ENCODE measurements at places on chromosomes 11 and 22. TPM values are rescaled to one million over a fixed set of nuclear protein-coding genes. Genes with fewer than 3 reads are reported as not detected.

The TEF gene
- total RNA-seq = 17.4 TPM

The CCDC188 gene
- total RNA-seq = 0.45 TPM

The UBQLN3 gene
- not detected for total RNA-seq

The RFPL2 gene
- not detected for total RNA-seq

The CCDC87 gene
- 0.45 TPM for total RNA-seq

The UBQLNL gene
- 0.36 TPM for total RNA-seq

The PGA3 gene
- not detected for total RNA-seq

The MMP12 gene
- total RNA-seq = not detected

The VWCE gene
- total RNA-seq = 13.9 TPM

Data from fibroblast of the aortic adventitia (primary cell).